Activated naive CD8-positive, alpha-beta T cell treated with anti-CD3 and anti-CD28 coated beads, Interleukin-2, amount 10 ng/mL, durations not matched to agents 7 days and 5 days (primary cell): ENCODE measurements at places on chromosomes 3 and 15.

DNA sequence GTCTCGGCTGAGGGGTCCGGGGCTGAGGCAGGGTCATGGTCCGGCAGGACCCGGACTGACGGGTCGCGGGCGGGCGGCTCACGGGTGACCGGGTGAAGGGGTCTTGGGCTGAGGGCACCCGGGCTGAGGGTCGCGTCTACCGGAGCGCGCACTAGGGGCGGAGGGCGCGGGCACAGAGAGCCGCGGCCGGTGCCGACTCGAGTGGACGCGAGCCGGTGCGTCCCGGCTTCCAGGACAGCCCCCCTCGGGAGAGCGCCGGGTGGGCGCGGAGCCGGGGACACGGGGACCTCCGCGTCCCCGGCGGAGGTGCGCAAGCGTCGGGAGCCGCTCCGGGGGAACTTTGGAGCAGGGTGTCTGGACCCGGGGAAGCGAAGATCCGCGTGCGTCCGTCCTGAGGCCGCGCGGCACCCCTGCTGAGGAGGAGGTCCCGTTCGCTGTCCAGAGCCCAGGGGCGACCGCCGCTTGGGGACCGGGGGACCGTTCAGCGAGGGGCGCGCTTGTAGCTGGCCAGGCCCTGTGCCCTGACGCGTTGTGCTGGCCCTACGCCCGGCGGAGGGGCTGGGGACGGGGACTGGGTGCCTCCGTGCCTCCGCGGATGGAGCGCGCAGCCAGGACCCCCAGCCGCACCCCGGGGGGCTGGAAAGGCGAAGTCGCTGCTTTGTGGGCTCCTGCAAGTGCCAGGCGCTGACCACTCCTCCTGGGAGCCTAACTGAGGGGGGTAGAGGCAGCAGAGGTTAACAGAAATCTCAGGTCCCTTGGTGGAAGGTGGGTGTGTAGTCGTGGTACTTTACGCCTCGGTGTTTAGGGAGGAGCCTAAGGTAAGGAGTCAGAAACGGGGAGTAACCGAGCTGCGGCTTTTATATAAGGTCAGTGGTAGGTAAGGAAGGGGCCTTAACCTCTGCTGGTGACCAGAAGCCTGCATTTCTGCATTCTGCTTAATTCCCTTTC lies at the start of gene PPARG:
TSS of gene PPARG (plus strand) at position 889 of the 948 bp plus-strand sequence. CDS start 90,642 bp downstream, outside the sequence.
- peak; percentile 29 for DNase-seq

DNA sequence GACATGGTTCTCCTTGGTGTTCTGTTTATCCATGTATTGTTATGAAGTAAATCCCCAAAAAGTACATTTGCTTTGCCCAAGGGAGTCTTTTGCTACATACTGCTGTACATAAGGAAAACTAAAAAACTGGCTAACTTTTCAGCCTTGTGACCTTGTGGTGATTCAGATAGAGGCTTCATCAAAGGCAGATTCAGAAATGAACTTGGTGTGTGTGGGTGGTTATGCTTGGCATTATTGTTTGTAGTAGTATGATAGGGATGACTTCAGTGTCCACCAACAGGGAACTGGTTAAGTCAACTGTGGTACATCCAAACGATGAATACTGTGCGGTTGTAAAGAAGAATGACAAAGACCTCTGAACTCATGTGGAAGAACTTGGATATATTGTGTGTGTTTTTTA lies 75.6 kb upstream of the CHRNB4 start:
- DNase-seq = no peak

GRCh38 chr15:93223803-93224202 lies 134.8 kb upstream of the RGMA start:
- no peak for DNase-seq

GRCh38 chr15:98513428-98513986 lies 134.8 kb upstream of the IGF1R start:
- no peak for DNase-seq

GRCh38 chr15:78387246-78388037 lies 47.3 kb downstream of the CRABP1 start:
- no peak for DNase-seq

DNA sequence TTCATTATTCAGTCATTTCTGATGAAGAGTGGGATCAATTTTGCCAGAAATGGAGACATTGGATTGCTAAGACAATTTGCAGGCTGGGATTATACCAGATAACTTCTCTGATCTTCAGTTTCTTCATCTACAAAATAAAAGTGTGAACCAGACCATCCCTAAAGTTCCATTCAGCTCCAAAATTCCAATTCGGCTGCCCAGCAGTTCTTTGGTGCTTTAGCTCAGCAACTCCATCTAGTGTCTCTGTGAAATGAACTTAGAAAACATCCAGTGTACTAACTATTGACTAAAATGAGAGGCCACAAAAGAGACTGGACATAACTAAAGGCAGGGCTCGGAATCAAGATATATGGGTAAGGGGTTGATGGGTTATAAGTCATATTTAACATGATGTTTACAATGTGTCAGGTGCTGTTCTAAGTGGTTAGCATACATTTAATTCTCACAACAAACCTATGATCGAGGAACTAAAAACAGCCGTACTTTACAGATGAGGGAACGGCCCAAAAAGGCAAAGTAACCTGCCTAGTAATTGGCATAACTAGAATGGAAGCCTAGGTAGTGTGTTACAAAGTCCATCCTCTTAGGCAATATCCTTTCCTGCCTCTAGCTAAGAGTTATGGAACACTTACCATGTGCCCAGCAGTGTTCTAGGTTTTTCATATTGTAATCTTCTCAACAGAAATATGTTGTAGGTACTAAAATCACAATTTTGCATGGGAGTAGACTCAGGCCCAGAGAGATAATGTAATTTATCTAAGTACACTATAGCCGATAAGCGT lies 17.0 kb downstream of the THAP10 start:
- no peak for DNase-seq

DNA sequence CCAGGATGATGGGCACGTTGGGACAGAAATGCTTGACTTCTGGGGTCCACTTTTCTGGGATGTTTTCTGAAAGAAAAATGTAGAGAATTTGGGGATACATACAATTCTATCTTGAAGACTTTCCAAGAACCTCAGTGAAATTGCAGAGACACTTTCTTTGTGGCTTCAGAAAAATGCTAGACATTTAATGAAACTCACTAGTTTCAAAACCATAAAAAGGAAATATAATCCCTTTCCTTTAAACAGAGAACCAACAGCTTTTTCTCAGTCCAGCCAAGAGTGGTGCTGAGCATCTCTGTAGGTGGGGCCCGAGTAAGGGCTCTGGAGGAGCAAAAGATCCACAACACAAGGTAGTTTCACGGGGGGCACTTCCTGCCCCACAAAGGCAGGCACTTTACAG lies 4.4 kb upstream of the GPX1 start:
- DNase-seq = no peak

- DNase-seq = no peak
These were observed 168.1 kb upstream of the SLCO3A1 start for GRCh38 chr15:91685436-91685835.

- DNase-seq = no peak
These were observed 265.2 kb downstream of the SUCLG2 start for GRCh38 chr3:67389176-67389575.

DNA sequence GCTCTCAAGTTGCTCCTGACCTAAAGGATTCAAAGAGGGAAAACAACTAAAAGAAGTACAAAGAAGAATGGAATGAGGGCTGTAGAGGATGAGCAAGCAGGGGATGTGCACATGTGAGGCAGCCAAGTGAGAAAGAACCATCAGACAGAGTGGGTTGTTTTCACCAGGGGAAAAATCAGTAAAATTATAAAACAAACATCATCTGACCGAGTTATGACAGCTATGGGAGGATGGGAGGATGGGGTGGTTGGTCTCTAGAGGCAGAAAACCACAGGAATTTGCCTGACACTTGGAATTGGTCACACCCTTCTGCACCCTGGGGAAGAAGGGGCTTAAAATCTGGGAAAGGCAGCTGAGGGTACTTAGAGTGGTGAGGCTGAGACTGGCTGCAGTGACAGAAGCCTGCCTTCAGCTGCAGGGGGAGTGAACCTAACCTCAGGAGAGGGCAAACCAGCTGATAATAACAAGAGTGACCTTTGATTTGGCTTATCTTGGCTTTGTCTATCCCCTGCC lies 10.1 kb downstream of the ARHGAP31 start:
- DNase-seq = no peak

- peak; percentile 75 for DNase-seq
These were observed 55.3 kb upstream of the CA12 start for GRCh38 chr15:63436872-63437375.

GRCh38 chr15:60576044-60576443 lies 97.1 kb upstream of the ICE2 start:
- DNase-seq = no peak

DNA sequence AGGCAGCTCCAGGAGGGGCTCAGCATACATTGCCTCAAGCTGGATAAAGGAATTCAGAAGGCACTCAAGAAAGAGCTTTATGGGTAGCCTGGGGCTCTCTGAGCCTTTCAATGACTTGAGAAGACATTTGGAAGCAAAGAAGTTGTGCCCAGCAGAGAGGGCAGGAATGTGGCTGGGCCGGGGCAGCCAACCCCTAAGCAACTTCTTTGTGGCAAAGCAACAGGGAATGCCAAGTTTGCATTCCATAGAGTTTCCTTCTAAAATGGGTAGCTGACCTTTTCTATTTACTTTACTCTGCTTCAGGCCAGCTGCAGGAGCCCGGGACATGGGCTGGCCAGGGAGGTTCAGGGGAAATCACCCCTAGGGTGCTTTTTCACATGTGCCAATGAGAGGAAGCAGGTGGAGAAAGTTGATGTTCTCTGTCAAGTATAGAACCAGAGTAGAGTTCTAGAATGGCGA lies 45.6 kb downstream of the CCDC12 start:
- no peak for DNase-seq

GRCh38 chr15:35358824-35359223 lies 187.1 kb downstream of the DPH6 start:
- DNase-seq = no peak

GRCh38 chr3:61562721-61563312 lies 1.4 kb downstream of the PTPRG start:
- DNase-seq = no peak

- no peak for DNase-seq
These were observed 492.2 kb downstream of the AGBL1 start for GRCh38 chr15:86571873-86572272.

DNA sequence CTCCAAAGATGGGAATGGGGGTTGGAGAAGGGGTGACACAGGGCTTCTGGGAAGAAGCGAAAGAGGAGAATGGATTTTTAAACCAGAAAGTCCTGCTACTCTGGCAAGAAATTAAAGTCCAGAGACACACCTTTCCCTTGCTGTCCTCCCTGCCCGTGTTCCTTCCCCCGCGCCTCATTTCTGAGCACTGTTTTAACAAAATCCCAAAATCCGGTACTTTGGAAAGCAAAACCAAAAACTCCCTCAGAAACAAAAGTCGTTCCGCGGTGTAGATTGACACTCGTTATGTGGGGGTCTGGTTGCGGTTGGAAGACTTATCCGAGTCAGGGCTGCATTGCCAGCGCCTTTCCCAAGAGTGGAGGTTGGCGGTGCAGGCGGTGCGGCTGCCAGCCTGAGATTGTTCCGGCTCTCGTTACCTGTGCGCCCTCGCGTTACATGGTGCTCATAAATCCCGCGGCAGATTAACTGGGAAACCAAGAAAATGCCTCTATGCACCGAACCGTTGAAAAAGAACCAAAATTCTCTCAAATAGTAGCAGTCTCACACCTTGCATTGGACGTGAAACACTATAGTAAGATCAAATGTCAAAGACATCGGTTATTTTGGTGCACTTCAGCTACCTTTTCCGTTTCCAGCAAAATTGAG lies 217.7 kb downstream of the MEIS2 start:
- DNase-seq = no peak

DNA sequence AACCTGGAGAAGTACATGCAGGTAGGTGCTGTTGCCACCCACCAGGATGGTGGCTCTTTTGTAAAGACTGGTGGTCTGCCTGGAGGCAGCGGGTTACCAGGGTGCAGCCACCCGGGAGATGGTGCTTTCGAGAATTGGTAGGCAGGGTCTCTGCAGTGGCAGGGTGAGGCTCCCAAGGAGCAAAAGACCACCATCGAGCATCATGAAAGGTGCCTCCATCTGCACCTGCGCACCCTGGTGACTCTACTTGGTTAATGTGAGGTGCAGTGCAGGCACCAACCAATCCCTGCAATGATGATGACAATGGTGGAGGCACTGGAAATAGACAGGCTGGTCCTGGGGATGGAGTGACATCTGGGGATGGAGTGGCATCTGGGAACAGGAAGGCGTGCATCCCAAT lies 236.7 kb downstream of the ADAMTS17 start:
- DNase-seq = no peak

- no peak for DNase-seq
These were observed 163.6 kb downstream of the ITPR1 start for GRCh38 chr3:4656626-4657328.

- DNase-seq = no peak
These were observed 29.3 kb downstream of the CD200 start for GRCh38 chr3:112362221-112362620.

DNA sequence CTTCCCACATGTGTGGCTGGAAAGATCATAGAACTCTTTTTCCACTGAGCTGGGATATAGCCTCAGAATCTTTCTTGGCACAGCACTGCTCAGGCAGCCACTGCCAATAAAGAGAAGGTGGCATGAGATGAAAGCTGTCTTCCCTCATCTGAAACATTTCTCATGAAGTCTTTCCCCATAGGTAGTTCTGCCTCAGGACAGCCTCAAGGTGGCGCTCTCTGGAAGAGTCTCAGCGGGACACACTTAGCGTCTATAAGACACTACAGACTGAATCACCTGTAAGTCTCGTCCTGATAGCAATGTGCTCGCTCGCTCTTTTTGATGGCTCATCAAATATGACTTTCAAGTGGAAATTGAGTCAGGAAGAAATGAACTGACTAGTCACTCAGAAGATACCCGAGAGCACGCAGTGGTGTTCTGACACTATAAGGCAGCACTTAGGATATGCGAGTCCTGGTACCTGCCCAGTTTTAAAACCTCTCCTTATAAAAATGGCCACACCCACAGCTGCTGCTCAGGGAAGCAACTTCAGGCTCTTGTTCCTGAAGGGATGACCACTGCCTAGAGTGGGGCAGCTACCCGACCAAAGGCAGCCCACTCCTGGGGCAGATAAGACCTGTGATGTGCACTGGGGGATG lies 269.5 kb downstream of the SUCLG2 start:
- peak; percentile 43 for DNase-seq

DNA sequence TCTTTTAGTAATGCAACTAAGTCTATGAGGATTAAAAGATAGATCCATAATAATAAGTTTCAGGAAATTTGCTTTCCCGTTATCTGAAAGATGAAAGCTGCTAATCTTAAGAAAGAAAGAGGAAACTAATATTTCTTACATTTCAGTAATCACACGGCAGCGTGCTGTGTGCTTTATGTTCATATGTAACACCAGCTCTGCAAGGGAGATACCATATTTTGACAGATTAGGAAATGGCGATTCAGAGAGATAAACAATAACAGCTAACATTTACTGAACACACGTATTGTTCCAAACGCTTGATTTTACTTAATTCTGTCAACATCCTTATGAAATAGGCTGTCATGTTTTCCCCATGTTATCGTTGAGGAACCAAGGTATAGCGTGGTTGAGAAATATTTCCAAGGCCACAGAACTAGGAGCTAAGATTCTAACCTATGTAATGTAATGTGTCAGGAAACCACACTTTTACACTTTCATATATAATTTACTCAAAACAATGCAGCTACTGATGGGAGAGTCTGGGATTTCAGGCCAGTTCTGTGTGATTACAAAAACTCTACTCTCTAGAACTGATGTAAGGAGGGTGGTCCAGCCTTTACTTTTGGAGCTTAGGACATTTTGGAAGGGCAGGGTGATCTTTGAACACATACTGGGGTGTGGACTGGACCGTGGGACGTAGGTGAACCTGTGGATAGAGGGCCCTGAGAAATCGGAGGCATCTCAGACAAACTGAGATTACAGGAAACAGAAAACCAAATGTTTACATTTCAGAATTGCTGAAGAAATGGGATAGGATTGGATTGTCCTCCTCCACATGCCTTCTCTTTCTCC lies 100.6 kb downstream of the IL1RAP start:
- DNase-seq = no peak
